ENCODE measurements at places on chromosomes 2 and 18. TPM values are rescaled to one million over a fixed set of nuclear protein-coding genes. Genes with fewer than 3 reads are reported as not detected.

DNA sequence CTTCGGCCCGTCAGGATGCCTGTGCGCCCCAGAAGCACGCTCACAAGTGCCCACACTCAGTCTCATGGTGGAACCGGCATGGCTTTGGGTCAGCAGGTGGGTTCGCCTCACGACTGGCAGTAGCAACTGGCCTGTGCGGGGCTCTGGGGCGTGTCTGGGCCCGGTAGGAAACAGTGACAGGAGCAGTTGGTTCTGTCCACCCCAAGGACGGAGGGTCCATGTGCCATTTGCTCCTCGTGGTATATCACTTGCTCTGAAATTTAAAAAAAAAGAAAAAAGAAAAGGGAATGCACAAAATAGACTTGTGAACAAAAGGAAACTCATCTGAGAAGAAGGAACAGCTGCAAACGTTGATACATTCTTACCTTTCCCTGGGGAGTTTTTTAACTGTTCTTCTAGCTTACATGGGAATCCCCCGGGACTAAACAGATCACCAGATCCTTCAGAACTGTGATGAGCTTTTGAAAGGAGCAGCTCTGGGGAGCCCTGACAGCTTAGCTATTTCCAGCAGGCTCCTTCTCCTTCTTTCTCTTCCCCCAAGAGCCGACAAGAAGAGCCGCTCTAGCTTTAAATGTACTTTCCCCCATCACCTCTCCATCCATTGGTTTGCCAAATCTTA lies 42.8 kb downstream of the TRAPPC12 start:
- DNase-seq: no peak

GRCh38 chr2:135490376-135490775 lies 40.6 kb downstream of the ZRANB3 start:
- no peak for DNase-seq

USP34 gene
- 46.1 TPM for total RNA-seq

IFT172 gene
- 20.2 TPM for total RNA-seq

GRCh38 chr2:95272299-95272751 lies 1.9 kb upstream of the PROM2 start:
- peak; percentile 1 for DNase-seq

GRCh38 chr2:209940936-209941335 lies 61.5 kb upstream of the RPE start:
- DNase-seq: no peak

- DNase-seq: no peak
Observed at GRCh38 chr2:105872830-105873229, 128.1 kb downstream of the NCK2 start.

DNA sequence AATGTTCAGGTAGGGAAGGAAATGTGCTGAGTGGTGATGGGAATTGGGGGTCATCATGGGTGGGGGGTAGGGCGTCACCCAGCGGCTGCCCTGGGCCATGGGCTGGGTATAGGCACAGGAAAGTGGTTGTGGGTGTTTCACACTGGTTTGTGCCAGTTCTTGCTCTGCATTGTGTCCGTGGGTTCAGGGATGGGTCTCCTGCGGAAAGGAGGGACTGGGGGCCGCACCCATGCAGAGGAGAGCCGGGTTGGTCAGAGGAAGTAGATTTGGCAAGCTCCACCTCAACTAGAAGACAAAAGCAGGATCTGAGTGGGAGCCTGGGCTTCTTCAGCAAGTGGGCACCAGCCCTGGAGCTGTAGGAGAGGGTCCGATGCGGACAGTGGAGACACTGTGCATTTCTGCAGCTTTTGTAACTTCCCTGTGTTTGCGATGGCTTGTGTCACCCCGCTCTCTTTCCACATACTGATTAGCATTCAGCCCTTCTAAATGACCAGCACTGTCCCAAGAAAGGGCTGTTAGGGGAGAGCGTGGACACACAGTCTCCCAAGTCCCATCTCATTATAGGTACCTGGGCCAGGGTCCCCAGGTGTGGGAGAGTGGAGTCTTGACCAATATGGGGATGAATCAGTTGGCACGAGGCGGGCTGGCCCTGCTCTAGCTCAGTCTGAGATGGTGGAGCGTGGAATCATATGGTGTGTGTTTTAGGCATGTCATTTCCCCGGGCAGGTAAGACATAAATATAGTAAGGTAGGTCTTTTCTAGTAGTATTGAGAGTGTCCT lies 67.2 kb downstream of the LRRFIP1 start:
- DNase-seq: no peak

DNA sequence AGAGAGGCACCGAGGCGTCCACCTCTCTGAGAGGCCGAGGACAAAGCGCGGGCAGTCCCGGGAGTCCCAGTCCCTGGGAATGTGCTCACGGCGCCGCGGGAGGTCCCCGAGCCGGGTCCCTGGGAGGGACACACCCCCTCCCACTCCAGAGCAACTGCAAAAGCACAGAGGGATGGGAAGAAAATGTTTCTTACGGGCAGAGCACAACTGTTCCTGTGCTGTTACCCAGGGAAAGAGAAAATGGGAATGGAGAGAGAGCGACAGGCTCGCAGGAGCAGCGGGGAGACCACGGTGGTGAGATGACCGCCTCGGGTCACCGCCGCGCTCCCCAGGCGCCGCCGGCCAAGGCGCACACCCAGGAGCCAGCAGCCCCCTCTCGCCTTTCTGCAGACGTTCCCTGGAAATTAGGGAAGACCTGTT lies 1.2 kb upstream of the BCL11A start:
- DNase-seq: no peak

DNA sequence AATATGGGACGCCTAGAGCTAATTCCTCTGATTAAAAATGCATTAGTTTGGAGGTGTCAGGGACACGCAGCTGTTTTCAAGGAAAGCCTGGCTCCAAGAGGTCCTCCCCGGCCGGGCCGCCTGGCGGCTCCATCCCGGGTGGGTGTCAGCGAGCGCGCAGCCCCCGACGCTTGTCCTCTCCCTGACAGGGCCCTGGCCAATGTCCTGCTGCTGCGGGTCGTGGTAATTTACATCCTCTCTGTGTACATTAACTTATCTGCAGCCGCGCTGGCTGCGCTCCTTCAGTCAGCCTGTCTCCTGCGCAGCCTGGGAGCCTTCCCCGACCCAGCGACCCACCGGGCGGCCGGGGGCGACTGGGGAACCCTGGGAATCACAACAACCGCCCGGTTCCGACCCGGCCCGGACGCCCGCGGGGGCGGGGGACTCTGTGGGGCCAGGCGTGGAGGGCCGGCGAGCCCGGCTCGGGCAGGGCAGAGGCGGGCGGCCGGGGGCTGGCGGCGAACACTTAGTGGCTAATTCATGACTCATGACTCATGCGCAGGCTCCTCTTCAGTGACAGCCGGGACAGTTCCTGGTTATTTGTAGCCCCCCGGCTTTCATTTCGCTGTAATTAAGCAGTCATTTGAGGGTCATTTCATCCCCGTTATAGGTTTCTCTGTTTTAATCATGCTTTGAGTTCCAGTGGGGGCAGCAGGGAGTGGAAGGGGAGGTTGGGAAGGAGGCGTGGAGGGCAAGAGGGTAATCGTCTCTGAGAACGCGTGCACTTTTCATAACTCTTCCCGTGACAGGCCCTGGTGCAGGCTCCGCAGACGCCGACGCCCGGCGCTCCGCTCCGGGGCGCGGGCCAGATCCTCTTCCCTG lies 141.9 kb upstream of the CTAGE1 start:
- DNase-seq: peak; percentile 79

SCYGR1 gene
- total RNA-seq: not detected

GRCh38 chr2:152421521-152422370 lies 86.8 kb downstream of the FMNL2 start:
- DNase-seq: peak; percentile 55

GRCh38 chr2:239246723-239247122 lies 154.1 kb downstream of the HDAC4 start:
- DNase-seq: no peak

DNA sequence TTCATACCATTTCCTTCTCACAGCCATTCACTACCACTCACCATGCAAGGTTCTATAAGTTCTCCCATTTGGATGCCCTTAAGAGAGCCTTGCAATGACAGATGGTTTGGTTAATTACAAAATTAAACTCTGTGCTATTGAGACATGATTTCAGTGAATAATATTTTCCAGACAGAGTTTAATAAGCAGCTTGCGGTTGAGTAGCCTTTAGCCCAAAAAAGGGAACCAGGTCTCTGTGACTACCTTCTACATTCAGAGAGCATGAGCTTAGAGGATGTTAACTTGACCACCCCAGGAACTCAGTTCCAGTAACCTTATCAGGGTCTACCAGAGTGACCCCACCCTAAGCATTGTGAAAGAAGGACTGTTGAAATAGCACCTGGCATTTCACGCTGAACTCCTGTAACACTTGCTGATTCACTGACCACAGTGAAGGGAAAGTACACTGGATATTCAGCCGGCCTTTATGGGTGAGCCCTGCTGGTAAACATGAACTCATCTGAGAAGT lies 1173.1 kb upstream of the ZEB2 start:
- DNase-seq: no peak

GRCh38 chr18:46711444-46711863 lies 45.4 kb downstream of the ST8SIA5 start:
- DNase-seq: peak; percentile 68

UPP2 gene
- not detected for total RNA-seq

NFATC1 gene
- 19.4 TPM for total RNA-seq

- no peak for DNase-seq
Observed at GRCh38 chr2:9440058-9440727, 16.7 kb downstream of the CPSF3 start.

DNA sequence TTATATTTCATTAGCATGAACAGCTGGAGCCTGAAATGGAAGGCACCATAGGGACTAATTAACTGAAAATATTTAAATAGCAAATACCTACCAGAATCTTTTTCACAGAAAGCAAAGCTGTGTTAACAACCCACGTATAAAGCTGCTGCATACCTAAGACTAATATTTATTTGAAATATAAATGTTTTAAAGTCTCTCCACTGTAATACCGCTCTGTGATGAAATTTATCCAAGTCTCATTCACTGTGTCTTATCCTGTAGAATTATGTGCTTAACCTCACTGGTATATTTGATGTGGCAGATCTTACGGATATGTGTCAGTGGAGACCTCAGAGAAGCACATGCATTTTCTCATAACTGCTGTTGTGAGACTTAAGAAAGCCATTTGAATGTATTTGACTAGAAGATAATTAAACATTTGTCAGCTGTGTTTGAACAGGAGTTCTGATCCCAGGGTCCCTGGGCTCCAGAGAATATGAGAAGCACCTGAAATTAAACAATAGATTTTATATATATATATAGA lies 373.3 kb downstream of the ZNF804A start:
- no peak for DNase-seq

DNA sequence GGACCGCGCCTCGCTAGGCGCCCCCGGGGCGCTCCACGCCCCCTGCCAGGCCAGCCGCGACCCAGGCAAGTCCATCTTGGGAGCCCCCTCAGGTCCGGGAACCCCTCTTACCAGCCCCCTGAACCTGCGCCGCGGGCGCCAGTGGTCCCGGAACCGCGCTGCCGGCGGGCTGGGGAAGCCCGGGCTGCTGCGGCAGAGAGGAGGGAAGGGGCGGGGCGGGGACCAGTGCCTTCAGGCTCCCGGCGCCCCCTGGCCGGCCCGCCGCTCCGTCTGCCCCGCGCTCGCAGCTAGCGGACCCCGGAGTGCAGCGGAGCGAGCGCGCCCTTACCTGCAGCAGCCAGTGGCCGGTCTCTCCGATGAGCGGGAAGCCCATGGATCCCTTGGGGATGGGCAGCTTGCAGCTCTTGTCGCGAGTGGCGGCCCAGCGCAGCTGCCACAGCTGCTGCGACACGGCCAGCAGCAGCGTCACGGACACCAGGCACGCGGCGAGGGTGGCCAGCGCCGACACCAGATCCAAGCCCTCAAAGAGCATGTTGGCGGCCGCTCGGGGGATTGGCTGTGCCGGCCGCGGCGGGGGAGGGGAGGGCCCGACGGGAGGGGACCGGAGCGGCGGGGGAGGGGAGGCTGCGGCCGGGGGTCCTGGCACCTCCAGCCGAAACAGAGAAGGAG lies at the start of gene CYP26B1:
CYP26B1 (minus strand) TSS at position 560 of the 669 bp plus-strand sequence; CDS start at position 532, 28 bp downstream.
- DNase-seq: no peak

GRCh38 chr2:68103030-68103708 lies 40.4 kb upstream of the C1D start:
- no peak for DNase-seq

DNAH7 gene
- total RNA-seq: 0.20 TPM

GRCh38 chr2:69944756-69945155 lies 16.7 kb downstream of the ASPRV1 start:
- no peak for DNase-seq

SLC40A1 gene
- total RNA-seq: 51.8 TPM

DNA sequence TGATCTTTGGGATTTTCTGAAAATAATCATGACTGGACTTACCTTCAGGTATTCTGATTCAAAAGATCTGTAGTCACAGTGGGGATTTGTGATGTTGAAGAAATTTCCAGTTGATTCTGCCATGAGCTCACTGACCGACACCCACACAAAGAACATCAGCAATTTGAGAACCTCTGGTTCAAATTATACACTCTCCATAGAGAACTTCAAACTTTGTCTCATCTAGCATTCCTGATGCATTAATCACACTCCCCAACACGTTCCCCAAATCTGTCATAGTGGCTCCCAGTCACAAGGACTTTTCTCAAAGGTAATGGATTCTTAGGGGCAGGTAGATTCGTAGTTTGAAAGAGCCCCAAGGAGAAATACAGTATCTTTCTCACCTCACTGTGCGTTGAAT lies 584.3 kb downstream of the FBXO15 start:
- DNase-seq: no peak

DNA sequence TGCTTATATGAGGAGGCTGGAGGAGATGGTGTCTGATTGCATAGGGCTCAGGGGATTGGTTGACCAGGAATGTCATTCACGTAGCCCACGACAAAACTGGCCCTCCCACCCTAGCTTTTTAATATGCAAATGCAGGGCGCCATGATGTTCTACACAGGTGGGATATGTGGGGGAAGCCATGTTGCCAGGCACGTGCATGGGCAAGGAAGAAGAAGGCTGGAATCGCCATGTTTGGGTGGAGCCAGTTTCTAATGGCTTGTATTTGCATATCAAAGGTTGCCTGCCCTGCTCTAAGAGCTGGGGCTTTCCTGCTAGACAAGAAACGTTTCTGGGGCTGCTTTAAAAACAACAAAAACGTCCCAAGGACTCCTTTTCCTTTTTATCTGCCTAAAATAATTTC lies 26.5 kb upstream of the LINC00305 start:
- DNase-seq: no peak

CPO gene
- not detected for total RNA-seq

DCDC2C gene
- total RNA-seq: not detected

- DNase-seq: no peak
Observed at GRCh38 chr2:101883860-101884259, 107.9 kb upstream of the IL1R2 start.

GRCh38 chr2:60961457-60961856 lies 56.1 kb upstream of the PEX13 start:
- DNase-seq: no peak

POTEJ gene
- total RNA-seq: not detected

GRCh38 chr2:154686162-154686561 lies 12.3 kb upstream of the KCNJ3 start:
- DNase-seq: no peak

GRCh38 chr2:208266553-208266893 lies 468 bp downstream of the PIKFYVE start:
- DNase-seq: no peak

GRCh38 chr2:207951734-207952470 lies 73.4 kb downstream of the PLEKHM3 start:
- DNase-seq: no peak

GRCh38 chr18:12121175-12122042 lies 27.8 kb downstream of the ANKRD62 start:
- no peak for DNase-seq

All from heart right ventricle (tissue), 16 donors.